Endodermal cell (in vitro differentiated cells): ENCODE measurements at places on chromosomes 7 and 10.

DNA sequence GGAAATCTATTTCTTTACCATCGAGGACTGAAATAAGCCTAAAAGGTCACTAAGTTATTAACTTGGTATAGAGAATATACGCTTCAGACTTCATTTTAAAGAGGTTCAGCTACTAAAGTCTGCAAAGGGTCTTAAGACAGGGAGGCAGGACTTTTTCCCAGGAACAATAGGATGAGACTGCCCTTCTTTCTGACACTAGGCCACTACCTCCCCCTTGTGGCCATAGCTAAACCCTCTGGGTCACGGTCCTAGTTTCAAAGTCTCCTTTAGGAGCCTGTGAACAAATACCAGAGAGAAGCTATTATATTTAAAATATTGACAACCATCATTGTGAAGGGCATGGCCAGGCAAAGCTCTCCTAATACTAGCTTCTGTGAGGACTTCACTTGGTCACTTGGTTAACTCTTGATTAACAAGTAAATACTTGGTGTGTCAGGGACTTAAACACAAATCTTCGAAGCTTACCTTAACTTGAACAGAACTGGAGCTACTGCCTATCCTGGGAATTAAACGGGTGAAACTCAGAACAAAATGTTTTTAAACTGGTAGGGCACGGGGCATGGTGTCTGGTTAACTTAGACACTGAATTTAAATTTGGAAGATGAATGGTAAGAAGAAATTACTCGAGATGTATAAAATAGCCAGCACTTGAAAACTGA, 75.6 kb downstream of the CCDC6 start:
- DNase-seq, result peak; percentile 89

DNA sequence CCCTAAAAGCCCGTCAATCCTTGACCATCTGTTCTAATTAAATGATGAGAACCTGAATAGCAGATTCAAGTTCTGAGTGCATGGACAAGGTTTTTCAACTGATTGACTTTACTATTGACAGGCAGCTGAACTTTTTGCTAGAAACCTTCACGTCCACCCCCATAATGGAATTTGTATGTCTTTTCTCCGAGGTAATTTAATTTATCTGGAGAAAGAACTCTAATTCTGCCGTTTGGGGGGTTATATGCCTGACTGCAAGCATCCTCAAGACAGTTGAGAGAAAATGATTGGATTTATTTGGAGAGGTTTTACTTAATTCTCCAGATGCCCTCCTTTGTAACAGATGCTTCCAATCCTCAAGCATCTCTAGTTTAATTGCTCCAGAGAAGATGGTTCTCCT, 1053.4 kb upstream of the AUTS2 start:
- DNase-seq, result no peak

- DNase-seq, result peak; percentile 24
Measured at GRCh38 chr7:112517487-112517886, 36.7 kb downstream of the LSMEM1 start.

DNA sequence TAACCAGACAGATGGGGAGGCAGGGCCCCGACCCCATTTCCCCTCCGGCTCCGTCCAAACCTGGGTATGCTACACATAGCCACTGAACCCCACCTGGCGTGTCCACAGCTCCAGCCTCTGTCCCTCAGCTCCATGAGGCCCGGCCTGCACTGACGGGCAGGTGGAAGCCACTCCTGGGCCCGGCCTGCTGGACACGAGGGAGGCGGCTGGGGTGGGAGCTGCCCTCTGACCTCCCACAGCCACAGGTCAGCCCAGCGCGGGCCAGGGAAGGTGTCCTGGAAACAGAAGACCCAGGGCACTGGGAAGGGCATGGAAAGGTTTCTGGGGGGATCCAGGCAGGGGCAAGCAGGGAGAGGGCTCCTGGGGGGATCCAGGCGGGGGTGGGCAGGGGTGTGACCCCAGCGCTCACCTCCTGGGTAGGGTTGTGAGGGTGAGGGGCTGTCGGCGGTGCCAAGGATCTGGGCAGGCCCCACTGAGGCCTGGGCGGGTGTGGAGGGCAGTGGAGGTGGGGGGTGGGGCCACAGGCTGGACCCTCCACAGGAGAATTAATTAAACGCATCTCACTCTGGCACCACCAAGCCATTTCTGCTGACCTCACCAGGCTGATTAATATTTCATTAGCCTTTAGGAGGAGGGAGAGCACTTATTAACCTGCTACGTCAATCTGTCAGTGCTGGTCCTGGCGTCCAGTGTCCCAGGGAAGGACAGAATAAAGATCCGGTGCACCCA, 108.9 kb downstream of the UNCX start:
- DNase-seq, result no peak

- DNase-seq, result no peak
Measured at GRCh38 chr7:106124186-106124585, 12.1 kb upstream of the SYPL1 start.

DNA sequence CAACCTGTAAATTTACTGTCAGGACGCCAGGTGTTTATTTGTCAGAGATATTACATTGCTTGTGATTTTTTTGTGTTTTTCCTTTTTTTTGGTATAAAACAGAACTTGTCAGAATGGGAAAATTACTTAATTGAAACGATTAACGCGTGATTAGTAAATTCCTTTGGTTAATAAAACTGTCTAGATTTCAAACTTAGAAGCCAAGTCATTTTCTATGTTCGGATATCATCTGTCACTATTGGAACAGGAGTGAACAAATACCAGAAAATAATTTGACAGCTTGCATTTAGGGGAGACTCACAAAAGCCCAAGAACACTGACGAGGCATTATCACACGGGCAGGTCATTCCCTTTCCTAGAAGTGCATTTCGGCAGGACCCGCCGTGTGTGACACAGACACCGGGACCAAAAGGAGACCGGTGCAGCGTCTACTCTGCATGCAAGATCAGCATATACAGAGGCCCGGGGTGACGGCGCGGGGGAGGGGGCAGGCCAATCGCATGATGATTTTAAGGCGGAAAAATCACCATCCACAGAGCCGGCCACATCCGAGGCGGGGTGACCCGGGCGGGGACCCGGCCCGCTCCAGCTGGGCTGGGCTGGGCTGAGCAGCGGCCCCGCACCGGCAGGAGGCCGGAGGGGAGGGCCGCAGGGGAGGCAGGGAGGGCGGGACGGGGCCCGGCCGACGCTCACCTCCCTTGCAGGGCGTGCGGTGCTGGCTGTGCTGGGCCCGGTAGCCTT, 841 bp downstream of the GLUD1 start:
- peak; percentile 83 for DNase-seq

DNA sequence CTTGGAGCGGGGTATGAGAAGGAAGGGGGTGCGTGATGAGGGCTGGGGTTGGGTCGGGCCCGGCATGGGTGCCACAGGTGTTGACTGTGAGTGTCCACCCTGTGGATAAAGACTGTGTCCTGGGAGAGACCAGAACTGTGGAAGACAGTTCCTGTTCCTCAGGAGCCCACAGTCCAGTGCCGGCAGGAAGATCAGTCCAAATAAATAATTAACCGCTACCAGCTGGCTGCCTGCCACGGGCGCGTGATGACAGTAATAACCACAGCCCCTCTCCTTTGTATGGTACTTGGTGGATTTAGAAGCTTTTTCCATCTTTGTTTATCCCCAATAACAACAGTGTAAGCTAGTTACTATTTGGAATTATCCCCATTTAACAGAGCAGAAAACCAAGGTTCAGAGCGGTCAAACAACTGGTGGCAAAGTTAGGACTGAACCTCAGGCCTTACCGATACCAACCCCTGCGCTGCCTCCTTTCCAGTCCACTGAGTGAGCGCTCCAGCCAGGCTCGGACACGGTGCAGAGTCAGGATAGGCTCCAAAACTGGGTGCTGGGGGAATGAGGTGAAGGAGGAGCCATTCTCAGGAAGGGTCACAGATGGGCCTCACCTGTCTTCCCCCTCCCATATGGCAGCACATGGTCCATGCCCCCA, 5.1 kb downstream of the ZMIZ1 start:
- no peak for DNase-seq

DNA sequence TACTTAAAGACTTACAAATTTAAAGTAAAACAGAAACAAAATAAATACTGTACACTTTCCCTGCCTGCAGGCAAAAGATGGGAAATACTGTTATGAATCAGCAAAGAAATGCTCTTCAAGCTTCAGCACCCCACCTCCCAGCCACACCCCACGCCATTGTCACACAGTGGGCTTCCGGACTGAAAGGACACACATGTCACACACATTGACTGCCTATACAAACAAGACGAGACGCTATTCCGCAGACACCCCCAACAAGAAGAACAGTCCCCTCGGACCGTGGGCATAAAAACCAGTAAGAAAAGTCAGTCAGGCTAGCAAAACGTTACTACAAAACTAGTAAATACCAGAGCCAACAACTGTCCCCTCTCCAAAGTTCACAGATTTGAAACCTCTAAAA, 22.2 kb upstream of the PARP12 start:
- DNase-seq, result no peak

DNA sequence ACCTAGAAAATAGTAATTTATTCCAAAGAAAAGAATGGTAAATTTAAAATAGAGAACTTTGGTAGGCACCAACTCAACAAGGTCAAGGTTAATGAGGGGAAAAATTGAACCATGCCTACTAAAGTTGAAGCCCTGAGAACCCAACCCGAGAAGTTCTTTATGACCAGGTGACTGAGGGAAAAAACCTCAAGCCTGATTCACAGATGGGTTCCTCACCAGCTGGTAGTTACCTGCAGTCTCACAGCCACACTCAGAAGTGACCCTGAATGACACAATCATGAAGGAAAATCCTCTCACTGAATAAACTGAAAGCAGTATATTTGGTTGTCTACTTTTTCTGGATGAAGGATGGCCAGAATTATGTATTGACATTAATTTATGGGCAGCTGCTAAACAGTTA, 7.0 kb downstream of the C10orf67 start:
- no peak for DNase-seq

GRCh38 chr7:150788474-150789269, 11.5 kb downstream of the TMEM176B start:
- DNase-seq, result no peak

- DNase-seq, result no peak
Measured at GRCh38 chr7:33185786-33186185, 56.4 kb downstream of the BBS9 start.

- no peak for DNase-seq
Measured at GRCh38 chr10:89035461-89035860, 44.9 kb downstream of the FAS start.

- DNase-seq, result peak; percentile 55
Measured at GRCh38 chr7:47661051-47661714, 79.3 kb upstream of the TNS3 start.

GRCh38 chr10:123994417-123995081, 98.8 kb downstream of the CHST15 start:
- DNase-seq, result peak; percentile 98

DNA sequence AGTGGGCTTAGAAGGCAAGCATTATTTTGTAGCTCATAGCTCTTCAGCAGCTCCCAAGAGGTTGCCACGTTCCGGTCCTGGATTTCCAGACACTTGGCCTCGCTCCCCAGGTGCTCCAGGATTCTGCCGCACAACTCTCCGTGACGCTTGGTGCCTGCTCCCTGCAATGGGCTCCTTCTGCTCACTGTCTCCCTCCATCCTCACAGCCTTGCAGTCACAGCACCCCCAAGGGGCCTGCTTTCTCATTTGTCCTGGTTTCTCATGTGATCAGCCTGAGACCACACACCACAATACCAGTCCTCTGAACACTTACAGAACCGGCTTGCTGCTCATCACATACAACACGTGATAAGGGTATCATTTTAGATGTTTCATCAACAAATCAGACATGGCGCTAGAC, 9.8 kb downstream of the IGFBP3 start:
- peak; percentile 41 for DNase-seq

GRCh38 chr10:116429288-116429977, 1.8 kb downstream of the PNLIPRP3 start:
- no peak for DNase-seq

DNA sequence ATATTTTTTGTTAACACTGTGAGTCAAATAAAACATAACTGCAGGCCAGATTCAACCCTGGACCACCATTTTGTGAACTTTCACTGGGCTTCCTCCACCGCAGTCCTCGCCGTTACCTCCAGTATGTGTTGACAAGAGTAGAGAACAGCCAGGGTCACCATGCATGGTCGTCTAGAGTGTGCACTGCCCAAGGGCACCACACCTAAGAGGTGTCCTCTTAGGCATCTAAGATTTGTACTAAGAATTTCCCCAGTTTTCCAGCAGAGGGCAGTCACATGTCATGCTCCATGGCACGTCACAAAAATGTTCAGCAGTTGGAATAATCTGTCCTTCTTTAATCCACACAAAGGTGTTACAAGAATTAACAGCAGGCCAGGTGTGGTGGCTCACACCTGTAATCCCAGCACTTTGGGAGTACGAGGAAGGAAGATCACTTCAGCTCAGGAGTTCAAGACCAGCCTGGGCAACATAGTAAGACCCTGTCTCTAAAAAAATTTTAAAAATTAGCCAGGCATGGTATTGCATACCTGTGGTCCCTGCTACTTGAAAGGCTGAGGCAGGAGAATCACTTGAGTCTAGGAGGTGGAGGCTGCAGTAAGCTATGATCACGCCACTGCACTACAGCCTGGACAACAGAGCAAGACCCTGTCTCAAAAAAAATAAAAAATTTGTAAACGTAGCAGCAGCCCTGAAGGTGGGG, 71.2 kb upstream of the FOXK1 start:
- DNase-seq, result peak; percentile 75

GRCh38 chr10:100254191-100254590, 13.2 kb downstream of the CWF19L1 start:
- no peak for DNase-seq

- DNase-seq, result no peak
Measured at GRCh38 chr7:2357165-2357564, 2.5 kb downstream of the EIF3B start.

DNA sequence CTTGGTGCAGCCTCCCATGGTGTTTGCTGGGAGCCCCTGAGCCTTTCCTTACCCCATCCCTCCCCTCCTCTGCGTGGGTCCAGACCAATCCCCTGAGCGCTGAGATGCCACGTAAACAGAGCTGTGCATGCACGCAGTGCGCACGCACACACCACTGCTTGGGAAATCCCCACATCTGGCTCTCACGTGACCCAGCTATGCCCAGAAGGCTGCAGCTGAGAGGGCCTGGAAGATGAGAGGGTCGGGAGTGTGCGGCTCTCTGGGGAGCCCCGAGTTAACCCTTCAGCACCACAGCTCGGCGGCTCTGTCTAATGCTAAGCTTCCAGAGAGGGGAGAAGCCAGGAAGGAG, 177.2 kb downstream of the SH3PXD2A start:
- no peak for DNase-seq

DNA sequence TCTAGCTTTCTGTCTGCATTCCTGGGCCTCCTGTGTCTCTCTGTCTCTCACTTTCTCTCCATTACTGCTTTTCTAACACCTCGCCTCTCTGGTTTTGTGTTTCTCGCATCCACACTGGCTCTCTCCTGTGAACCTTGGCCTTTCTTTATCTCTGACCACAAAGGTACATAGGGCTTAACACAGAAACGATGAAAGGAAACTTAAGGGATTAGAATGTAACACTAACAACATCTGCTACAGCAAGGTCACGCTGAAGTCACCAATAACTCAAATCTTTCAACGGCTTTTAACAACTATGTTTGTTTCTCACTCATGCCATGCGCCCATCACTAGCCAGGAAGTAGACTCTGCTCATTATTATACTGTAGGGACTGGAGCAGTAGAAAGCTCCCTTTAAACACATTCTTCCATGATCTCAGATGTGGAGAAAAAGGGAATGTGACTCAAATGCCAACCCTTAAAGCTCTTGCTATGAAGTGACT, 9.3 kb upstream of the OR6V1 start:
- no peak for DNase-seq

GRCh38 chr7:41867639-41868280, 164.9 kb upstream of the INHBA start:
- DNase-seq, result no peak

- no peak for DNase-seq
Measured at GRCh38 chr10:69855346-69856111, 53.8 kb downstream of the COL13A1 start.

- DNase-seq, result no peak
Measured at GRCh38 chr10:7085147-7085912, 325.5 kb downstream of the SFMBT2 start.

- DNase-seq, result no peak
Measured at GRCh38 chr10:97411406-97411805, 10.3 kb upstream of the RRP12 start.
